ENCODE measurements at places on chromosomes 7 and 10.

GRCh38 chr10:15515202-15515601, 144.1 kb upstream of the FAM171A1 start:
- no peak for DNase-seq

GRCh38 chr10:102230264-102230860, 4.3 kb downstream of the ELOVL3 start:
- DNase-seq: peak; percentile 72

DNA sequence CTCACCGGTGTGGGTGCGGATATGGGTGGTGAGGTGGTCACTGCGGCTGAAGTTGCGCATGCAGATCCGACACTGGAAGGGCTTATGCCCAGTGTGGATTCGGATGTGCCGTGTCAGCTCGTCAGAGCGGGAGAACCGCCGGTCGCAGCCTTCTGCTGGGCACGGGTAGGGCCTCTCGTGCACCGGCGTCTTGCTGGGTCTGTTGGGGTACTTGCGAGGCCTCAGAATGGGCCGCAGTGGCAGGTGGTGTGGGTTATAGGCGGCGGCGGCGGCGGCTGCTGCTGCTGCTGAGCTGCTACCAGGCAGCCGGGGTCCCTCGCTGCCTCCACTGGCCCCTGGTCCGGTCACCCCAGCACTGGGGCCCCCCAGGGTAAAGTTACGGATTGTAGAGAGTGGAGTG, 2.7 kb downstream of the EGR2 start:
- DNase-seq: no peak

- DNase-seq: no peak
Measured at GRCh38 chr7:81638198-81638597, 131.6 kb downstream of the HGF start.

GRCh38 chr10:13450069-13450468, 78.7 kb downstream of the BEND7 start:
- no peak for DNase-seq

DNA sequence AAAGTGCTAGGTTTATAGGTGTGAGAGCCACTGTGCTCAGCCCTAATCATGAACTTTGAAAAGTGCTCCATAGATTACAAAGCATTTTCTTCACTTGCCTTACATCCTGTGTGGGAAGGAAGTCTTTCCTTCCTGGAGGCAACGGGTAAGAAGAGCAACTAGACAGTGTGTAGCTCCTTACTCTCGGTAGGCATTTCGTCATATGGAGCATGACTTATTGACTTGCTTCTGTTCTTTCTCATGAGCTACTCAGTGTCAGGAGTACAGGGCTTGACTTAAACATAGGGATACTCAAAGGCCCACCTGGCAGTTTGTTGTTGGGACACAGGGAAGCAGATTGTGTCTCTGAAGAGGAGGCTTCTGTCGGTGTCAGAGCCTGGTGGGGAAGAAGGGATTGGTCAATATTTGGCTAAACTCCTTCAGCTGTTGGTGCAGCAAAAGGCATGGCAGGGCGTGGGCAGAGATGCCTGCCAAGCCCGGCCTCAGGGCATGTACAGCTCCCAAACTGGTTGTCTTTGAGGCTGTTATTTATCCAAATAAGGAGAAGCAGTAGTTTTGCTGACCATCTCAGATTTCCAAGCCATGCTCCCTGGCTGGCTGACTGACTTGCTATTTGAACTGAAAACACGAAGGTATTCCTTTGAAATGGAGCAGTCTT, 248.9 kb downstream of the KIAA1217 start:
- DNase-seq: no peak

DNA sequence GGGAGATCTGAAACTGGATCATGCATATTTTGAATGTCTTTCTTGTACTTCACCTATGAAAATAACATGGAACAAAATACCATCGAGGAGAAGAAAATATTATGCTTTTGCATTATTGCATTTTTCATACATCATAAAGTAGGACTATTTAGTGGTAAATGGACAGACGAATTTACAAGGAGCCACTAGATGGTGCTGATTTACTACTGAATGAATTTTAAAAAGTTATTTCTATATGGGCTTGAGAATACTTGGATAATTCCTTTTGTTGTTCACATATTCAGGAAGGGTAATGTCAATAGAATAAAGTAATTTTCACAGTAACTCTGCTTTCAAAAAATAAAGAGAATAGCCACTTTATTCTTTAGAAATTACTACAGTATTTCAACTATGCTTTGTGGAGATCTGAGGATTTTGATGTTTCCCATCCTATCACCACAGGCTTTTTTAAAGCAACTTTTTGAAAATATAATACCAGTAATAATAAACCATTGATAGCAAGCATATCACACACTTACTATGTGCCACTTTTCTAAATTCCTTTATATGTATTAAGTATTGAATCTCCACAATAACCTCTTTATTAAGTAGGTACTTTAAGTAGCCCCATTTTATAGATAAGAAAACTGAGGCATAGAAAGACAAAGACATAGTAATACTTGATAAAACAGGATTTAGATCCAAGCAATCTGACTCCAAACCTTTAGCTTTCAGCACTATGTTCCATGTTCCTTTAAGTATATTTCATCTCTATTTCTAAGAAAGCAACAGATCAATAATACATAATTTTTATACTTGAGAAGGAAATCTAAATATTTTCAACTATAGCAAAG, 38.6 kb downstream of the NEBL start:
- DNase-seq: peak; percentile 5

DNA sequence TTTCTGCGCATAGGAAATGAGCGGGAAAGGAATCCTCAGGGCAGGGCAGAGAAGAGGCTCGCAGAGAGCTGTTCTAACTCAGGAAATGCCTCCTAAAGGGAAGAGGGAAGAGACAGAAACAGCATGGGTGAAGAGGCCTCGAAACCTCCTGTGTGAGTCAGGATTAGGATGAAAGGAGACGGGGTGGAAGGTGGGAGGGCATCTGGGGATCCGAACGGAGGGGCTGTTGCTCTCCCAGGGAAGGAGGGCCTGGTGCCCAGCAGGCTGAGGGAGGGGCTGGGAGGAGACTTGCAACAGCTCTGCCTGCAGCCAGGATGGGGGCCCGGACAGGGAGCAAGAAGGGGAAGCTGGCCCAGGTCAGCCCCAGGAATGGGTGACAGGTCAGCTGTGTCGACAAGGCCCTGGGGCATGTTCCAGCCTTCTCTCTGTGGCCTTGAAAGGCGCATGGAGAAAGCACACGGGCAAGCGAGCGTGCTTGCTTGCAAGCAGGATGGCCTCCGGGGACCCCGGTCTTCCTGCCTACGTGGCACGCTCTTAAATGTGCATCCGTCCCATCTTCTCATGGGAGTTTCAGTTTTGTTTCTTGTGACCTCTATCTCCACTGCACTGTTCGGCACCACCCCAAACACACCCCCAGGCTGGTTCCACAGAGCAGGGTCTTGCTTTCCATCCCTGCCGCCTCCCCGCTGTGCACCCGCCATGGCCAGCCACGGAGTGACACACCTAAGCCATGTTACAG, 63.5 kb downstream of the HIPK2 start:
- no peak for DNase-seq

GRCh38 chr10:110568055-110568735, 700 bp downstream of the SMC3 start:
- DNase-seq: peak; percentile 31

GRCh38 chr7:51467384-51468017, 150.9 kb upstream of the COBL start:
- DNase-seq: no peak

DNA sequence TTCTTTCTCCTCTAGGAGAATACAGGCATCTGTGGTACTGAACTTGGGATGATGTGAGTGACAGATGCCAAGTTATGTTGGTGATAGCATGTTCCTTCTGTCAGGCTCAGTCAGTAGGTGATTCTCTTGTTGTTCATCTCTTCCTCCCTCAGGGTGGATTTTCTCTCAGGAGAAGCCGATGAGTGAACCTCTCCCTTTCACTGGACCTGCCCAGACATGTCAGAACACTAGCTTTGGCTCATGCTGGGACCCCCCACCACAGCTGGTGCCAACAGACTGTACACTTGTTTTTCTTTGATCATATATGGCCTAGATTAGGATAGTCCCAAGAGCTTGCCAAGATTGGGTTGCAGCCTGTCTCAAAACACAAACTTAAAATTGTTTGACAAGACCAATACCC, 129.4 kb downstream of the BMPER start:
- DNase-seq: peak; percentile 77

DNA sequence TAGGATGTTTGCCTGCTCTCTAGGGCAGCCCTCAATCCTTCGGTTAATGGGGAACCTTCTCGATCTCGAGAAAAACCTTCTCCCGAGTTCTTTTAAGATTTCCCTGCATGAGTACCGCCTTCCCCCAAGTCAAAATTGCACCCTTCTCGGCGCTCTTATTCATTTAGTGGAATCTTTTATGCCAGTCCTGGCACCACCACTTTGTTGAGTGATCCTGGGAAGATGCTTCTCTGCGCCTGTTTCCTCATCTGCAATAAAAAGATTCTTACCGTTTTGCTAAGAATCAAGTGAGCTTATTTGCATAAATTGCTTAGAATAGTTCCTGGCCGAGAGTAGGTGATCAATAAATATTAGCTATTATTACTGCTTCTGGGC, 697 bp downstream of the ARPC1A start:
- DNase-seq: no peak

- DNase-seq: no peak
Measured at GRCh38 chr7:27640884-27641574, 21.7 kb downstream of the HIBADH start.

- no peak for DNase-seq
Measured at GRCh38 chr7:138992052-138992531, 10.9 kb upstream of the KIAA1549 start.

- DNase-seq: no peak
Measured at GRCh38 chr7:80681272-80681885, 42.9 kb downstream of the CD36 start.

DNA sequence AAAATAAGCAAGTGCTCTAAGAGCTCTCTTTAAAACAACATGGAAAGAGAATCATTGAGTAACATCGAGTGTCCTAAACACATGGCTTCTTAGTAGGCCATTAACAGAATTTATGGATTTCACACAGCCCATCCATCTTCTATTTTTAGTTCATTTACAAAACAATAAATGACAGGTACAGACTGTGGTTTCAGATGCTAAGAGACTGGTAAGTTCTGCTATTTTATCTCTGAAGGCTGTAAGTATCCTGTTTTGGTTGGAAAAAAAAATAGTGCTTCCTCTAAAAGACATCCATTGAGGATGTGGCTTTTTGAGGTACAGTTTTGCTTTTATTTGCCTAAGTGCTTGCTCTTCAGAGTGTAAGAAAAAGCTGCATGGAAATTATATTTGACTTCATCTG, 27.4 kb upstream of the GNAI1 start:
- DNase-seq: no peak

DNA sequence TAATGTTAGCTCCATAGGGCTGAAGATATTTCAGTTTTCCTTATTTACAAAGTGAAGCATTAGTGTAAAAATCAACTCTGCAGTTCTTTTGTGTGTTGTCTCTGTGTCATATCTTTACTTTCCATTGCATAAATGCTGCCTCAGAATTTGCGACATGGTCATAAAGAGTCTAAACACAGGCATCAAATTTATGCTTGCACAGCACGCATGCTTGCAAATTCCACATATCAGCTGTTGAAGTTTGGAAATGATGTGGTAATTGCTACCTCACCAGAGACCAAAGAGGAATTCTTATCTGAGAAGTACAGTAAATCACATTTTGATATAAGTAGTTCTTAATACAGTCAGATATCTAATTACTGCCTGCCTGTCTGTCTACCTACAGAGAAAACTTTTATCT, 348.2 kb upstream of the GRM3 start:
- DNase-seq: no peak

DNA sequence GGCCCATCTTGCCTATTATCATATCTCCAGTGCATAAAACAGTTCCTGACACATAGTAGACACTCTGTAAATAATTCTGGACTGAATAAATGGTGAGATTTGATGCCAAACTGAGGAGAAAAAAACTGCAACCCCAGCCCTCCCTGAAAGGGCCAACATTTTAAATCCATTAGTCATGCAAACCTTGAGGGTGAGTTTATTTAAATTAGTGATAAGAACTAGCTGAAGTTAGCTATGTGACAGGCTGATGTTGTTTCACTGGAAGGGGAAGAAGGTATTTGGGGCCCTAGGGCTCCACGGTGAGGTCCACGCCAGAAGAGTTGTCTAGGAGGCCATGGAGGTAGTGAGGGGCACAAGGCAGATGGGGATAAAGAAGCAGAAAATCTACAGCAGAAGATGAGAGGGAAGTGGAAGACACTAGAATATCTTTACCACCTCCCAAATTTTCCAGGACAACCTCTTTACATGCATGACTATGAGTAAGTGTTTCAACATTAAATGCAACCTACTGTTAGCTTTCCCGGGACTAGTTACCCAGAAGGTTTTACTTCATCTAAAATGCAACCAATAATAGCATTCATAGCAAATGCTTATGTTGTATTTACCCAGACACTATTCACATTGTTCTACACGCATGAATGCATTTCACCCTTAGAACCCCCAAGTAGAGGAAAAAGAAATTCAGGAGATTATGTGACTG, 183.2 kb upstream of the LYZL1 start:
- no peak for DNase-seq

GRCh38 chr10:58152673-58153263, 114.9 kb downstream of the IPMK start:
- DNase-seq: peak; percentile 3

DNA sequence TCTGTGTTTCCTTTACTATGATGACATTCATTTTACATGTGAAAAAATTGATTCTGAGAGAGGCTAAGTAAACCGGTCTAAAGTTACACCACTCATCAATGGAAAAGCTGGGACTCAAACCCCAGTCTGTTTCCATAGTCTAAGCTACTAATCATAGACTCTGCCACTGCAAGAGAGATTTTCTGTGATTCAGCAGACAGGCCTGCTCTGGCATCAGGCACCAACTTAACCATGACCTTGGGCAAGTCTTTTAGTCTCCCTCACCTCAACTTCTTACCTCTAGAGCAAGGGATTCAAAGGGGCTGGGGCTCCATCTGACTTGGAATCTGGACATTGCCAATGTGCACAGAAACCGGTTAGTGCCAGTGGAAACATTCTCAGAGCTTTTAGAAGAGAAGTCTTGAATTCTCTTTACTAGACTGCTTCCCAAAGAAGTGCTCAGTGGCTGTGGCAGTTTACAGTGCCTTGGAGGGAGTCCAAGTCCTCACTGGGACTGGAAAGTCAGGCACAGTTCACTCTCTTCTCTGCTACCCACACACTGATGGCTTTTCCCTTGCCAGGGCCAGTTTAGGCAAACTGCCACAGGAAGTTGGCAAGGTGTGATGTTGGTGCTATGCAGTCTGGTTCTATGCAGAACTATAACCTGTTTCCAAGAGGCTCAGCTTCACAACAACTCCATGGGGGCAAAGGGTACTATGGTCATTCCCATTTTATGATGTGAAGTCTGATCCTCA, 4.5 kb upstream of the BLNK start:
- DNase-seq: no peak

GRCh38 chr7:26891400-26892350, 27.3 kb upstream of the SKAP2 start:
- DNase-seq: no peak

GRCh38 chr7:859359-860030, 16.9 kb upstream of the GET4 start:
- DNase-seq: no peak

- no peak for DNase-seq
Measured at GRCh38 chr7:146393346-146393745, 276.7 kb downstream of the CNTNAP2 start.

Data from NCI-H345 (cell line).